Aorta (tissue), 5 donors: ENCODE measurements at places on chromosomes 13 and 19. TPM values are rescaled to one million over a fixed set of nuclear protein-coding genes. Genes with fewer than 3 reads are reported as not detected.

DNA sequence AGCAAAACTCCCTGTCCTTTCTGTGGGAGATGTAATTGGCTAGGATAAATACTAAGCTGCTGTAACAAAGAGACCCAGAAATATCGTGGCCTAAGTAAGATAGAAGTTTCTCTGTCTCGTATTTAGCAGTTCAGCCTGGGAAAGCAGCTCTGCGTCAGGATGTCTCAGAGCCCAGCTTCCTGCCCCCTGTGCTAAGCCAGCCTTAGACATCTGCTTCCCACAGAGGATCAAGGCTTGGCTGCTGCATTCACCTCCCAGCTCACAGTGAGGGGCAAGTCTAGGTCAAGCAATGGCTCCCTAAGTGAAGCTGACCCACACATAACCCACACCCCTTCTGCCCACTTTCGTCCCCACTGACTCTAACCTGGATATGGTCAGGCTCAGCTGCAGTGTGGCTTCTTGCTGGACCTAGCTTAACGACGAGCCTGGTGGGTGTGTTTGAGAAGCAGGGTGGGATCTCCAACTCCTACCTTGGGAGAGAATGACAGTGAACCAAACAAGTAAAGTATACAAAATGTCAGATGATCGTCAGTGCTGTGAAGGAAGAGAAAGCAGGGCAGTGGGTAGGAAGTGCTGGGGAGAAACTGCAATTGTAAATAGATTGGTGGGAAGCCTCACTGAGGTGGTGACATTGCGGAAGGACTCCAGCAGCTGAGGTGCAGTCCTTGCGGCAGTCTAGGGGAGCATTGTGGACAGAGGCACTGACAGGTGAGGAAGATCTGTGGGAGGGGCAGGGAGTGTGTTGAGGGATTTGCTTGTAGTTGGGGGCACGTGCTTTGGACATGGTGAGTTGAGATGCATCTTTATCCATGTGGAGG lies 82.9 kb downstream of the TNFRSF19 start:
- DNase-seq: no peak

DNA sequence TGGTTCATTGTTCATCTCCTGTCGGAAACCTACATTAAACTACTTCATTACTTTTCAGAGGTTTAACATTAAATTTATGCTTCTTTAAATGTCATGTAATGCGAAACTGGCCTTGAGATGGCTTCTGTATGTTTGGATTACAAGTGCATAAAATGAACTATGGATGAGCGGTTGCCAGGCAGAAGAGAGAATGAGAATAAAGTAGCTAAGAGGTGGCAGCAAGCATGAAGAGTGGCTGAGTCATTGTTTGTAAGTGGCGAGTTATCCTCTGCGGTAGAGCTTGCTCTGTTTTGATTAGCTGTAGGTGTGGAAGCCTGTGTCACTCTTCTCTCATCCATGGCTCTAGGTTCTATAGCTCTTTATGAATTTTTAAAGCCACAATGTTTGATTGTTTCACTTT lies 1139.6 kb upstream of the PCDH9 start:
- no peak for DNase-seq

DNA sequence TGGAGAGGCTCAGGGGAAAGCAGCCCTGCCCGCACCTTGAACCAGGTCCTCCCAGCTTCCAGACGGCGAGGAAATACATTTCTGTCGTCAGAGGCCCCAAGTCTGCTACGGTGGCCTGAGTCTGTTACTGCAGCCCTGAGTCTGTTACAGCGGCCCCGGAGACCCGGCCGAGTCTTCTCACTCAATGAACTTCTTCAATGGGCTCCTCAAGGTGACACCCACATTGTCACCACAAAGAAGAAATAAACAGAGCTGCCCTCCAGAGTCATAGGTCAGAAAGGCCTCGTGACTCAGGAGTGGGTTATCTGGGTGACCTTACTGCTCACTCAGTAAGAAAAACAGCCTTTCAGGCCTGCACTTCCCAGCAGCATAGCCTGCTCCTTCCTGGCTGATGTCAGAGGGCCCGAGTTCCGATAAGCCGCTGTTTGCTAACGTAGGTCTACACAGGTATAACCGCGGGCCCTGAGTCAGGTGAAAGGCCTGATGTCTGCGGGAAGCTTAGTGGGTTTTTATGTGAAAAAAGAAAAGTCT lies 66.9 kb upstream of the TM9SF2 start:
- peak; percentile 53 for DNase-seq

DNA sequence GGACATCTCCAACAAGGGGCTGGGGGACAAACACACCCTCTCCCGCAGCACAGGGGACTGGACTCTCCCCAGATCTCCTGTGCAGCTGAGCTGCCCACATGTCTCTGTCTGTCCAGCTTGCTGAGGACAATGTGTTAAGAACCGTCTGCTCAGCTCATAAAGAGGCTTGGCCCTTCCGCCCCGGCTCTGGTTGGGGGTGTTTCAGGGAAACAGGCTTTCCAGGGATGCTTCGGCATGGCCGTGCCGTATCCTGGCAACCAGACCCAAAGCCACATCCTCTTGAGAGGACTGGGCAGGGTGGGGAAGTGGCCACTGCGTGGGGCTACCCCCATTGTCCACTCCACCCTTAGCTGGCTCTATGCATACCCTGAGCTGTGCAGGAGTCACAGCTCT lies 41.1 kb upstream of the CHST8 start:
- DNase-seq: no peak

GRCh38 chr13:65915195-65915594 lies 1314.9 kb downstream of the PCDH9 start:
- no peak for DNase-seq

DNA sequence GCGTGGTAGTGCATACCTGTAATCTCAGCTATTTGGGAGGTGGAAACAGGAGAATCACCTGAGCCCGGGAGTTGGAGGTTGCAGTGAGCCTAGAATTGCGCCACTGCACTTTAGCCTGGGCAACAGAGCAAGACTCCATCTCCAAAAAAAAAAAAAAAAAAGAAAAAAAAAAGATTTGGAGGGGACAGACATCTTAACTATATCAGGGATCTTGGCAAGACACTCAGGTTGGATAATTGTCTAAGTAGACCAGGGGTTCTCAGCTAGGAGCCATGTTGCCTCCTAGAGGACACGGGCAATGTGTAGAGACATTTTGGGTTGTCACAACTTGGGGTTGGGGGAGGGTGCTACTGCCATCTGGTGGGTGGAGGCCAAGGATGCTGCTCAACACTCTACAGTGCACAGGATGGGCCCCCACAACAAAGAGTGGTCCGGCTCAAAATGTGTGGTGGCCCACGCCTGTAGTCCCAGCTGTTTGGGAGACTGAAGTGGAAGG lies 1.9 kb upstream of the ZNF580 start:
- DNase-seq: peak; percentile 78

- no peak for DNase-seq
These were observed 543.7 kb downstream of the EFNB2 start for GRCh38 chr13:105991622-105992277.

DNA sequence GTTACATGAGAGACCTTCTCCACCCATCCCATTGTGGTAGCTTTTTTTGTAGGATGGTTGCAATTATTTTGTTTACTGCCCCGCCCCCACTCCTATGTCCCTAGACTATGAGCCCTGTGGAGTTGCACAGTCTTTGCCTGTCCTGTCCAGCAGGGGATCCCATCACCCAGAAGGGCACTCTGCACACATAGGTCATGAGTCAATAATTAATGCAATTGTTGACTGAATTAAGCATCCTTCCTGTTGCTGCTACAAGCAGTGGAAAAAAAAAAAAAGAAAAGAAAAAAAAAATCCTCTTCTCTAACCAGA lies 14.2 kb downstream of the C19orf81 start:
- no peak for DNase-seq

- no peak for DNase-seq
These were observed 42.7 kb downstream of the SLAIN1 start for GRCh38 chr13:77740097-77740735.

- DNase-seq: no peak
These were observed 880.4 kb downstream of the EFNB2 start for GRCh38 chr13:105655046-105655445.

- DNase-seq: no peak
These were observed 103.8 kb upstream of the SPATA13 start for GRCh38 chr13:24056616-24057137.

DNA sequence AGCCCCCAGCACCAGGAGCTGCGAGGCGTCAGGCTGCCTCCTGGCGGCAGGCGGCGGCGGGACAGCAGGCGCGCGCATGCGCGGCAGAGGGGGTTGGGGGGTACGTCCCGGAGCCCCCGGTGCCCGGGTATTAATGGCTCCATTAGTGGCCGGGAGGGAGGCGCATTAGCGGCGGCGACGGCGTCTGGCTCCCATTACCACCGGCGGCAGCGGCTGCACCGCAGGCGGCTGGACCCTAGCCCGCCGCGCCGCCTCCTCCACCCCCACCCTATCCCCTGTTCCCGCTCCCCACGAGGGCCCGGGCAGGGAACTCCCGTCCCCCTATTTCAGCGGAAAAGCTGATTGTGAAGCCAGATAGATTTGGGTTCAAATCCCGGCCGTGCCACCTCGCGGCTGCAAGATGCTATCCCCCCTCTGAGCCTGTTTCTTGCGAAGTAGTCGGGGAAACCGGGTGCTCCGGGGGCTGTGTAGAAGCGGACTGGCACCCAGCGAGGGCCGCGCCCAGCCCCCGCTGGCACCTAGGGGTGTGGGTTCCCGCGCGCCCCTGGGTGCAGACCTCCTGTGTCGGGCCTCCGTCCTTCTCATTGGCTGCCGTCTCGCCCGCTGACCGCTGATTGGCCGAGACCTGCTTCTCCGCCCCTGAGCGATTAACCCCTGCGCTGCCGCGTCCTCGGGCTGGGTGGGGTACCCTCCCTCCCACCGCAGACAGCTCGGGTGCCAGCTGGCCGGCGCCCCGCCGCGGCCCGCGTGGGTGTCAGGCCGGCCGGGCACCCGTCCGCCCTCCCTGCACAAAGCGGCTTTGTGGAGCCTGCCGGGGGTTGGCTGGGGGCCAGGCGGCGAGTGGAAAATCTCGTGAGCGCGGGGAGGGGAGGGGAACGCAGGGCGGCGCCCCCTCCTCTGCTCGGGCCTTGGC lies 11.1 kb downstream of the CIC start:
- peak; percentile 97 for DNase-seq

DNA sequence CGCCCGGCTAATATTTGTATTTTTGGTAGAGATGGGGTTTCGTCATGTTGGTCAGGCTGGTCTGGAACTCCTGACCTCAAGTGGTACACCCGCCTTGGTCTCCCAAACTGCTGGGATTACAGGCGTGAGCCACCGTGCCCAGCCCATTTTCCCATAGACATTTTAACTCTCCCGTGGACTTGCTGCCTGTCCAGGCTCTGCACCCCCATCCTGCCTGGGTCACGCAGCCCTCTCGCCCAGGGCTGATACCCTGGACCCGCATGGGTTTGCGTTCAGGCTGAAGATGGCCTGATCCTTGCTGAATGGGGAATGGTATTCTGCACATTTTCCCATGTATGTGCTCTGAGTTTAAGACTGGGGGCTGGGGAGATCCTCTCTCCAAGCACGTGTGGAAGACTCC lies 46.0 kb upstream of the RANBP3 start:
- DNase-seq: peak; percentile 39

DNA sequence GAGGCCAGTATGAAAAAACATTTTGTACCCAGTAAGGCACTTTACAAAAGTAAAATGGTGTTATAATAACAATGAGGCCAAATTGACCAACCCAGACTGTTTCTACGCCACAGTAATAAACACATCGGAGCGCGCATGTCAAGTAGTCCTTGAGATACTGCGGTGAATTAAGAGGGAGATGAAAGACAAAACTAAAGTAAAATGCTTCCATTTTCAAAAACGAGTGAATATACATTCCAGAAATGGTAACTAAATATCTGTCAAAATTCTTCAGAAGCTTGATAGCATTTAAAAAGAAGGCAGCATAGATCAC lies 19.0 kb downstream of the N4BP2L1 start:
- no peak for DNase-seq

DNA sequence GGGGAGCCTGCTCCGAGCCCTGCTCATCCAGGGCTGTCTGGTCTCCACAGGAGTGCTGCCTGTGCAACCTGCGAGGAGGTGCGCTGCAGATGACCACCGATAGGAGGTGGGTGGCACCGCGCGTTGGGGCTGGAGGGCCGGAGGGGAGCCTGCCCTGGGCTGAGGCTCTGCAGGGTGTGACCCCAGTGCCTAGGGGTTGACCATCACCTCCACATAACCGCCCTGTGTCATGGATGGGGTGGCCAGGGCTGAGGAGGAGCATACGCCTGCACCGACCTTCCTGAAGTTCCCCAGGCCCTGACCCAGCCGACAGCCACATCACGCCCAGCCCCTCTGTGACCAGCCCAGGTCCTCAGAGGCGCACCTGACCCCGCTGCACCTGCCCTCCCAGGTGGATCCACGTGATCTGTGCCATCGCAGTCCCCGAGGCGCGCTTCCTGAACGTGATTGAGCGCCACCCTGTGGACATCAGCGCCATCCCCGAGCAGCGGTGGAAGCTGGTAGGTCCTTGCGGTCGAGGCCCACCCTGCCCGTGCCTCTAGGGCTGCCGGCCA lies 168.7 kb downstream of the KDM4B start:
- no peak for DNase-seq

DNA sequence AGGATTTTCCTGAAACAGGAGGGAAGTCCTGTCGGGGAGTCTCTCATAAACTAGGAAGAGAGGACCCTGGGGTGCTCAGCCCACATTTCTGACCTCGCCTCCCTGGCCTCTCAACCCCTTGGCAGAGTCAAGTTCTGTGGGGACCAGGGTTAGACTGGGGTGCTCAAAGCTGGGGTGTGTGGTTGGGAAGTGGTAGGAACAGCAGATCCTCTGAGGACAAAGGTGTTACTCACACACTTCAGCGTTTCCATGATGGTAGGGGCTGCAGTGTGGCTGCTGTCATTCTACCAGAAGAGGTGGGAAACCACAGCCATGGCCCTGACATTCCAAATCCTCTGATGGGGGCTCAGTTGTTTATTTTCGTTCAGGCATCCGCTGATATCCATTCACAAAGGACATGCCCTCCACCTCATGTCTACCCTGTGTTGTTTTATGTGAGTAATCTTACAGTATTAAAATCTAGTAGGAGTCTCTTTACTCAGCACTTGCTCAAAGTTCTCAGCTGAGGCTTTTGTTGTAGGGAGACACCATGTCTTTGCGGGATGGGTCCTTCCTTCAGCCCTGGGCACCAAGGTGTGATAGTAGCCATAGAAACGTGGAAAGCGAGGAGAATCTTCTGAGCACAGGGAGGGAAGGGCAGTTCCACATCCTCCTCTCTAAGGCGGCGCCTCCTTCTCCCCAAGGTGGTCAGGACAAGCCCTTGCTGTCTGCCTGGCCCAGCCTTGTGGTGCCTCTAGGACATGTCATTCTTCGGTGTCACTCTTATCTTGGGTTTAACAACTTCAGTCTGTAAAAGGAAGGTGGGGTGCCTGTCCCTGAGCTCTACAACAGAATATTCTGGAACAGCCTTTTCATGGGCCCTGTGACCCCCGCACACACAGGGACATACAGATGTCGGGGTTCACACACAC lies 1.5 kb downstream of the KIR2DL3 start:
- DNase-seq: no peak

CDX2 gene
- not detected for total RNA-seq

MYPOP gene
- 7.3 TPM for total RNA-seq

DDA1 gene
- total RNA-seq: 21.4 TPM

ZNF428 gene
- total RNA-seq: 26.2 TPM

LACC1 gene
- 9.4 TPM for total RNA-seq

TEX29 gene
- total RNA-seq: 0.96 TPM

TPRX2 gene
- total RNA-seq: not detected

ATP4B gene
- not detected for total RNA-seq

CBLC gene
- total RNA-seq: not detected

SULT2B1 gene
- total RNA-seq: not detected

ZNF98 gene
- total RNA-seq: 4.9 TPM
